ENCODE measurements at places on chromosomes 3 and 15.

DNA sequence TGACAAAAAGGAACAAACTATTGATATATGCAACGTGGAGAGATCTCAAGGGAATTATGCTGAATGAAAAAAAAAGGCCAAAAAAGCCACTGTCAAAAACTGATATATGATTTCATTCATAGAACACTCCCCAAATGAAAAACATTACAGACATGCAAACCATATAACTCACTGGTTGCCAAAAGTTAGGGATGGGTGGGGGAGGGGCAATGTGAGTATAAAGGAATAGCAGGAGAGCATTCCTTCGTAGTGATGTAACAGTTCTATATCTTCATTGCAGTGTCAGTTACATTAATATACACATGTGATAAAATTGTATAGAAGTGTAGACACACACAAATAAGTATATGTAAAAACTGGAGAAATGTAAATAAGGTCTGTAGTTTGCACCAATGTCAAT is 12.2 kb downstream of the GBE1 start:
- H3K4me1 ChIP-seq, result no peaks in the 10 kb centered on the region
- DNase-seq, result no peak
- H3K27me3 ChIP-seq, result no peaks in the 10 kb centered on the region
- H3K4me3 ChIP-seq, result no peak overlapping the region

GRCh38 chr3:100033184-100033583 is 81.1 kb downstream of the FILIP1L start:
- no peaks in the 10 kb centered on the region for H3K36me3 ChIP-seq
- no peaks in the 10 kb centered on the region for H3K27me3 ChIP-seq
- no peak for DNase-seq
- no peak overlapping the region for H3K27ac ChIP-seq
- H3K4me3 ChIP-seq, result no peak overlapping the region

DNA sequence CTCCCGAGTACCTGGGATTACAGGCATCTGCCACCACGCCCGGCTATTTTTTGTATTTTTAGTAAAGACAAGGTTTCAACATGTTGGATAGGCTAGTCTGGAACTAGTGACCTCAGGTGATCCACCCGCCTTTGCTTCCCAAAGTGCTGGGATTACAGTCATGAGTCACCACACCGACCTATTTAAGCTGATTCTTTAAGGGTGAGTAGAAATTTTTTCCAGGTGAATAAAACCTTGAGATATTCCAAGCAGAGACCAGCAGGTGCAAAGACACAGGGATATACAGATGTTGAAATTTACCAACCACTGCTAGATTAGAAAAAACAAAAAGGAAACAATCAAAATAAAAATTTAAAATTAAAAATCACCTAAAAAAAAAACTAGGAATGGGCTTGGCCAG is 74.4 kb upstream of the CHRNB4 start:
- no peak overlapping the region for H3K4me3 ChIP-seq
- no peak for DNase-seq
- H3K36me3 ChIP-seq, result peaks cover 6% of the 10 kb centered on the region
- H3K27ac ChIP-seq, result no peak overlapping the region
- peaks cover 52% of the 10 kb centered on the region for H3K27me3 ChIP-seq
- peaks cover 2% of the 10 kb centered on the region for H3K4me1 ChIP-seq

DNA sequence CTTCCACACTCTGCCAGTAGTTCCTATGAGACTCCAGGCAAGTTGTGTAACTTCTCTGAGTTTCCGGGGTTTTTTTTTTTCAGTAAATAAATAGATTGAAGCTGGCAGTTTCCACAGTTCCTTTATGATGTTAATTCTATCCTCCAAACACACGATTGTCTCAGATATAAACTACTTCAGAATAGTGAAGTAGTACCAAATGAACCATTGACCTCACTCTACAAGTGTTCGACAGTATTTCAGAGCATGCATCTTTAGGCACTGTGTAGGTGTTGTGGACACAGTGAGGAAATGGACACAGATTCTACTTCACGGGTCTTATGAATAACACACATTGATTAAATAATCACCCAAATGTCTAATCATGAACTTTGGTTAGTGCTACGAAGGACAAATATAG is 136.1 kb upstream of the IGSF10 start:
- H3K27me3 ChIP-seq, result peaks cover 11% of the 10 kb centered on the region
- no peak overlapping the region for H3K4me3 ChIP-seq
- H3K4me1 ChIP-seq, result no peaks in the 10 kb centered on the region
- no peak for DNase-seq

DNA sequence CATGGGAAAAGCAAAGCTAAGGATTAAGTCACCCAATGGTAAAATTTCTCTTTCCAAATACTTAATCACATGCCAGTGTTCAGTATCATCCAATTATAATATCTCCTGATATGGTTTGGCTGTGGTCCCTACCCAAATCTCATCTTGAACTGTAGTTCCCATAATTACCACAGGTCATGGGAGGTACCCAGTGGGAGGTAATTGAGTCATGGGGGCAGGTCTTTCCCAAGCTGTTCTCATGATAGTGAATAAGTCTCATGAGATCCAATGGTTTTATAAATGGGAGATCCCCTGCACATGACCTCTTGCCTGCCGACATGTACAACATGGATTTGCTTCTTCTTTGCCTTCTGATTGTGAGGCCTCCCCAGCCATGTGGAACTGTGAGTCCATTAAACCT is 26.1 kb upstream of the NMB start:
- DNase-seq, result no peak
- H3K27ac ChIP-seq, result peak overlapping the region; percentile 92
- H3K36me3 ChIP-seq, result peaks cover 4% of the 10 kb centered on the region
- H3K27me3 ChIP-seq, result no peaks in the 10 kb centered on the region
- peaks cover 11% of the 10 kb centered on the region for H3K4me1 ChIP-seq

- no peak overlapping the region for H3K4me3 ChIP-seq
- DNase-seq, result no peak
- H3K27ac ChIP-seq, result no peak overlapping the region
- H3K4me1 ChIP-seq, result no peaks in the 10 kb centered on the region
- H3K36me3 ChIP-seq, result no peaks in the 10 kb centered on the region
Measured at GRCh38 chr3:117722856-117723255, 1013.3 kb downstream of the TUSC7 start.

GRCh38 chr3:95341314-95341713 is 1278.5 kb downstream of the NSUN3 start:
- no peaks in the 10 kb centered on the region for H3K27me3 ChIP-seq
- H3K36me3 ChIP-seq, result no peaks in the 10 kb centered on the region
- H3K27ac ChIP-seq, result no peak overlapping the region
- H3K4me3 ChIP-seq, result no peak overlapping the region
- no peaks in the 10 kb centered on the region for H3K4me1 ChIP-seq

Data from T-helper 17 cell (primary cell).